ENCODE measurements at places on chromosomes 2 and 18.

DNA sequence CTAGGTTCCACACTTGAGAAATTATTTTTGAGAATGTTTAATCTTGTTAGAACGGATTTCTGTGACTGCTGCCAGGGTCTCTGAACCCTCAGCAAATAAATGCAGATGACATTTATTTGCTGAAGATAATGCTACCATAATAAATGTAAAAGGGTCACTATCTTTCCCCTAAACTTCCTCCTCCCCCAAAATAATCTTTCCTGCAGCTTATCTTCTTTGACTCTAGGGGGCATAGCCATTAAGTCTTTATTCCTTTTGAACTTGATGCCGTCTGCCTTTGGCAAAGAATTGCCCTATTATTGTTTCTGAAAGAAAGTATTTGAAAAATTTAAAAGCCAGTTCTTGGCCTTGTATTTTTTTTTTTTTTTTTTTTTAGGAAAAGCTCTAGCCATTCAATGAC is 63.6 kb upstream of the ACSL3 start:
- no peak for DNase-seq

DNA sequence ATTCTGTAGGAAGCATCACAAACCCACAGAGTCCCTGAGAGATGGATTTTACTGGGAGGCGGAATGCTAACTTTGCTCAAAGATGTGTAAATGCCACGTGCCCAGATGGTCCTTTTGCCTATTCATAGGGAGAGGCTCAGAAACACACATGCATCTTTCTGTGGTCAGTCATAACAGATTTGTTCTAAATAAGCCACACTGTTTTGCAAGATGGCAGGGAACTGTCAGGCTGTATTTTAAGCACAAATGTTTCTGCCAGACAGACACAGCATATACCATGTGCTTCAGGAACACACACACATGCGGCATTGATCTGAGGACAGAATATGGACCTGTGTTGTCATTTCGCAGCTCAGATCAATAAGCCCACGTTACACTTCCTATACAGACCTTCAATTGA is 312.0 kb downstream of the GPD2 start:
- no peak for DNase-seq

DNA sequence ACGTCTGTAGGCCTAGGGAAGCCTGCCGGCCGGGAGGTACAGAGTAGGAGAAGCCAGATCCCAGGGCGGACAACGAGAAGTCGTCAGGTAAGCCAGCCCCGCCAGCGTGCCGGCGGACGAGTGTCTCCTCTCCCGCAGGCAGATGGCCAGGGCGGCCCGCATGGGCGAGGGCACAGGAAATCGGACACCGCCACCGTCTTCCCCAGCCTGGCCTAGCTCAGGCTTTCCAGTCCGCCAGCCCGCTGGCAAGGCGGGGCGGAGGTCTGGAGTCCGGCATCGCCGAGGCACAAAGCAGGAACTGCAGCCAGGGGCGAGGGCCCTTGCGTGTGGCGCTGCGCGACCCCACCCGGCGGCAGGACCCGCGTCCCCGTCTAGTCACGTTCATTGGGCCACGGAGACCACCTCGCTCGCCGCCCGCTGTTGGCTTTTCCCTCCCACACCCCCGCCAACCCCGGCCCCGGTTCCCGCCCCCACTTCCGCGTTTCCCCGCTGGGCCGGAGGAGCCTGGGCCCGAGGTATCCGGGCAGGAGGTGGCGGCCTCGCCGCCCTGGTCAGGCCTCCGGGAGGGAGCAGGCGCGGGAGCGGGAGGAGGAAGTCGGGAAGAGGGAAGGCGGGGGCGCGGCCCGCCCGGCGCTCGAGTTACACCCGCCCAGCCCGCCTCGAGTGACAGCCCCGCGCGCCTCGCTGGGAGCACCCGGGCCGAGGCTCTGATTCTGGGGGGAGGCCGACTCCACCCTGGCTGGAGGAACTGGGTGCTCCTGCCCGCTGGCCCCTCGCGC is at the start of gene GPD2:
Gene GPD2, plus strand, starts transcription at position 662 of the 779 bp plus-strand sequence. CDS start 39,727 bp downstream, outside the sequence.
- peak; percentile 66 for DNase-seq

- DNase-seq, result no peak
These were observed 495.4 kb downstream of the XIRP2 start for GRCh38 chr2:167383610-167384194.

- DNase-seq, result no peak
These were observed 85.2 kb upstream of the RBBP8 start for GRCh38 chr18:22847867-22848451.

Data from kidney capillary endothelial cell (primary cell).